ENCODE measurements at places on chromosomes 5 and 9.

DNA sequence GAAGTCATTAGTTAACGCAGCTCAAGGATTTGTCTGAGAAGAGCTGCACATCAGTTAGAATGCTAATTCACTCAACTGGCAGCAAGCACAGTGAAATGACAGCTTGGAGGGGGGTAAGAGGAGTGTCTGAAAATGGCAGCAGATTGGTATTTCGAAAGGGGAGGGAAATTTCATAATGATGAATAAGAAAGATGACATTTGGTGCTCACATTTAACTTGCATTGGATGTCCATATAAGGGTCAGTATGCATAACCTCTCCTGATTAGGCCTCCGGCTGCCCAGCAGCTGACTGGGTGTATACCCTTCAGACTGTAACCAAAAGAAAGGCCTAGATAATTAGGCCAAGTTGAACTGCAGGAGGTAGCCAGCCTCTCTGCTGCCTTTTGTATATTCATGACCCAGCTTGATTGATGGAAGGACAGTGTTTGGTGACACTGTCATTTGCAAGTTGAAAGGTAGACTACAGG, 131.0 kb downstream of the PBX3 start:
- DNase-seq: no peak

DNA sequence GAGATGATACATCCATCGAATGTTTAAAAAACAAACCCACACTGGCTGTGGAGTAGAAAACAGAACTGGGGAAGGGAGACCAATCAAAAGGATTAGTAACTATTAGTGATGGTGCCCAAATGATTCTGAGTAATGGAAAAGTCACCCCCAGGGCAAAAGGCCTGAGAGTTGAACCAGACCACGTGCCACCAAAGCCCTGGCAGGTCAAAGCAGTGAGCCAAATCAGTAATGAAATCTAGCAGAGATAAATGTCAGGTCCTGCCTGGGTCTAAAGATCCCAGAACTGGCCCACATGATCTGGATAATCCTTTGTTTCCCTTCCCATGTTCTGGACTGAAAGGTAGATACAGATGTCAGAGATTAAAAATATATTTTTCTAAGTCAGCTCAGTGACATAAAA, 9.4 kb downstream of the OTULINL start:
- no peak for DNase-seq

GRCh38 chr5:104084896-104085295, 522.3 kb upstream of the NUDT12 start:
- DNase-seq: no peak

DNA sequence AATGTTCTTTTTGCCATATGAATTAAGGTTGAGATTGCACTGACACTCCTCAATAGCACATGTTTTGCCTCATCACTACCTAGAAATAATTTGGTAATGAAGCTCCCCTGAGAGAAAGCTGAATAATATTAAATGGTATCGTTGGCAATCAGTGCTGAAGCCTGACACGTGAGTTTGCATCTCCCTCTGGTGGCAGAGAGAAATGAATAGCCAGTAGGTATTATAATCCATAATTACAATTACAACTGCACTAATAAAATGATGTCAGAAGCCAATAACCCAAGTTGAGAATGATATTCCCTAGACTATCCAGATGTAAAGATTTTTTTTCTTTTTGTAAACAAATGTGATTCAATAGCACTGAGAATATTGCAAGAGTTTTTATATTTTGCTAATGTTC, 700.3 kb downstream of the PTPRD start:
- DNase-seq: no peak

GRCh38 chr9:91946653-91947488, 3.2 kb downstream of the ROR2 start:
- DNase-seq: no peak
